Muscle of arm (tissue), 14 donors: ENCODE measurements at places on chromosomes 6 and 20. TPM values are rescaled to one million over a fixed set of nuclear protein-coding genes. Genes with fewer than 3 reads are reported as not detected.

Gene CLVS2
- polyA plus RNA-seq: 1.0 TPM

DNA sequence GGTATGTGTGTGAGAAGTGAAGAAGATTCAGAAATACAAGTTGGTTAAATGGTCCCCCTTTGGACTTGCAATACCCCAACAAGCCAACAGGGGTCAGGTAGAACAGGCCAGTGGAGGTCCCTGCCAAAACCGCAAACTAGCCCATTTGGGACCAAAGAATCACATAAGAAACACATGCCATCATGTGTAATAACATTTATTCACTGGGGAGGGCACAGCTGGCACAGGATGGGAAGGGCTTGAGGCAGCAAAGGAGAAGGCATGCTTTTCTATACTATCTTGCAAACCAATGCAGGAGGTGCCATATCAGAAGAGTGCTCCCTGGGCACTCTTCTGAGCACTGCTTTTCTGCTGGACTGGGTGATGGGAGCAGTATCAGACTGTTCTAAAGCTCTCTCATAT is 116.1 kb upstream of the TRAF3IP2 start:
- no peak for DNase-seq

GRCh38 chr6:169589699-169590257 is 112.1 kb downstream of the WDR27 start:
- no peak for DNase-seq

Gene ACSS1
- 18.2 TPM for polyA plus RNA-seq

Gene FKBP1C
- 0.32 TPM for polyA plus RNA-seq

DNA sequence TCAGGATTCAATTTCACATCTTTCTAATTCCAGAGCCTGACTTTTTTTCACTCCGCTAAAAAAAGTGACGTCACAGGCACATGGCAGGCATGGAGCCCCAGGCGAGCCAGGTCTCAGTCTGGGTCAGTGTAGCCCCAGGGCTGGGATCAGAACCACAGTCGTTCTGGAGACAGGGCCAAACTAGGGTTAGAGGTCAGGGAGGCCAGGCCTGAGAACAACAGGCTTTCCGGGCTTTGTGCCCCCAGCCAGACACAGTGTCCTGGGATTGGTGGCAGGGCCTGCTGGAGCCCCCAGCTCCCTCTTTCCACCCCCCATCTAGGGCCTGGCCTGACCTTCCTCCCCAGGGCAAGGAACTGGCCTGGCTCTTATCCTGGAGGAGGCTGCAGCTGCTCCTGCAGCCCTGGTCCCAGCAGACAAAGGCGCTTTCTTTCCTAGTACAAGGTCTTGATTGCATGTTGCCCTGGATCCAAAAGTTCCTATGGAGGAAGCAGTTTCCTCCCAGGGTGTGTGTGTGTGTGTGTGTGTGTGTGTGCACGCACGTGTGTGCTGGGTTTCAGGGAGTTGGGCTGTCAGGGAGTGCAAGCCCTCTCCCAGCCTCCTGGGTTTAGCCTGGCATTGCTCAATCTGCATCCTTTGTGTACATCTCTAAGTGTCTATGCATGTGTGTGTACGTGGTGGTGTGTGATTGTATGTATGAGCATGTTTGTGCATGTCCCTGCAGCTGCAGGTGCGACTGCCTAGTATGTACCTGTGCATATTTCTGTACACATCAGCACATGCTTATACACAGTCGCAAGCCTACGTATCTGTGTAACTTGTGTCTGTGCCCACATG is 26.5 kb upstream of the EMILIN3 start:
- peak; percentile 80 for DNase-seq

Gene ZBP1
- 0.12 TPM for polyA plus RNA-seq

GRCh38 chr6:9543649-9544048 is 871.2 kb downstream of the TFAP2A start:
- no peak for DNase-seq

DNA sequence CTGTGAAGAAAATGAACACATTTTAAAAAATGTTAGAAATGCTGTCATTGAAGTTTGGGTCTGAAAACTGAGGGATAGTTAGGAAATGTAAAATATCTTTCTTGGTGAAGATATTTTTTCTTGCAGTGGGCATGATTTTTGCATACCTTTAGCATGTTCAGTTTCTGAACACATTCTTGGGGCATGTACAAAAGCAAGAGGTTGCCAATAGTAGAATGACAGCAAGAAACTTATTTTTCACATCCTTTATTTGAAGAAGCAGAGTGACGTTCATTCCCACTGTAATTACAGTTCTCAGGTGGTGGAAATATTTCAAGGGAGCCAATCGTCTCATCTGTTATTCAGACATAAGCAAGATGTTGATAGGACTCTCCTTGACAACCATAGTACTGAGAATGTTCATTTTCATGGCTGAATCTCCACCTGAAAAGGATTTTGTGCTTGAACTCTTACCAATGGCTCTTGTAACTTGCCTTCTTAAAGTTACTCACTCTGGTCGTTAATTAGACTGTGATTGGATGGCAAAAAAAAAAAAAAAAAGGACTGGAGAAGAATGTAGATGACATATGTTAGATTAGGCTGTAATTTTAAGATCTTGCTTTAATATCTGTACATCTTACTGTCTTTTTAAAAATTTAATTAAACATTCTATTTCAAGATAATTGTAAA is 74.4 kb downstream of the DOK5 start:
- DNase-seq: no peak
